Activated CD4-positive, CD25-positive, alpha-beta regulatory T cell (primary cell): ENCODE measurements at places on chromosomes 7 and 10.

- no peak for DNase-seq
Observed at GRCh38 chr7:51620706-51621105, 304.1 kb upstream of the COBL start.

- DNase-seq, result no peak
Observed at GRCh38 chr10:36538953-36539586, 586.3 kb upstream of the ANKRD30A start.

DNA sequence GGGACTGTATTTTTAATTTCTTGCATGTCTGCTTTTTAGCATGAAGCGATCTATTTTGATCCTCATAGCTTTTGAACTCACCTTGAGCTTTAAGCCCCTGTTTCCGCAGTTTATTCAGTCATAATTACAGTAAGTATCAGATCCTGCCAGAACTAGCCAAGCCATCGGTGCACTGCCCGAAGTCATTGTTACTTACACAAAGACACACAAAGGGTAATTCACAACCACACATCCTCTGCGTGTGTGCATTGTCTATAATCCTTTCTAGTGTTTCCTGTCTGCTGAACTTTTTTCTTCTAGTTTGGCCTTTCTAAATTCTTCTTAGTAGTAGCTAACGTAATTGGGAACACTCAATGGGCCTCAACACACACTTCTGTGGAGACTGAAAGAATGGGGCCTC, 133.0 kb downstream of the SFMBT2 start:
- no peak for DNase-seq

GRCh38 chr7:75776295-75776971, 4.4 kb upstream of the CCL26 start:
- no peak for DNase-seq

DNA sequence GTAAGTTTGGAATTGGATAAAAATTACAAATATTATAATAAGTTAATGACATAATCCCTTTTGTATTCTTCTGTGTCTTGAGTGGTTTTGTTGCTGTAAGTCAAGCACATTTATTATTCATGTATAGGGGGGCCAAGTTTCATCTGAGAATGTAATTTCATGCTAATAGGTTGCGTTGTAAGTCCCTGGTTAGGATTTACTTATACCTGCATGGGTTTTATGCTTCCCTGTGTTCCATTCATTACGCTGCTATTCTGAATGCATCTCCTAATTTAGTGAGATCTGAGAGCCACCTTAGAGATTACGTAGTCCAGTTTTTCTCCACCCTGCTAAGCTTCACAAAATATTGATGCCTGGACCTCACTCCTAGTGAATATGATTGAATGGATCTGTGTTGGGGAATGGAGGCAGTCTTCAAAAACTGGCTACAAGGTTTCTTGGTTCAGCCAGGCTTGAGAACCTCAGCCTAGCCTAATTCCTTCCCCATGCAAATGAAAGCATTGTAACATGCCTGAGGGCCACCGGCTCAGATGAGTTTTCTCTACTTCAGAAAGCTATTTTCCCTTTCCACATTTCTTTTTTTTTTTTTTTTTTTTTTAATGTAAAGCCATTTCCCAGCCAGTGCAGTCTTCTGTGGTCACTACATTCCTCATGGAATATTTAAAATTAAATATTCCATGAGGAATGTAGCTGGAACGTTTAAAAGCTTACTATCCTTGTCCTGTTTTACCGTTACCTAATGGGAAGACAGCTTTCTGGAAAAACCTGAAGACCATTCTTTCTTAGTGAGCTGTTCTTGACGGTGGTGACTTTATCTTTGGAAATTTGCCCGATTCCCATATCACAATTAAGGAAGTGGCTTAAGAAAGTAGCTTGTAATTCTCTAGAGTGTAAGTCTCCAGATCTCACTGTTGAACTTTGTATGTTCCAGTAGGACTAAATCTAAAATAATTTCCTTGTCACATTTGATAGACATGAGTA, 16.0 kb downstream of the PAPSS2 start:
- no peak for DNase-seq

- no peak for DNase-seq
Observed at GRCh38 chr10:132137111-132138072, 49.4 kb upstream of the DPYSL4 start.

GRCh38 chr7:116911801-116912200, 41.5 kb upstream of the ST7 start:
- DNase-seq, result no peak

DNA sequence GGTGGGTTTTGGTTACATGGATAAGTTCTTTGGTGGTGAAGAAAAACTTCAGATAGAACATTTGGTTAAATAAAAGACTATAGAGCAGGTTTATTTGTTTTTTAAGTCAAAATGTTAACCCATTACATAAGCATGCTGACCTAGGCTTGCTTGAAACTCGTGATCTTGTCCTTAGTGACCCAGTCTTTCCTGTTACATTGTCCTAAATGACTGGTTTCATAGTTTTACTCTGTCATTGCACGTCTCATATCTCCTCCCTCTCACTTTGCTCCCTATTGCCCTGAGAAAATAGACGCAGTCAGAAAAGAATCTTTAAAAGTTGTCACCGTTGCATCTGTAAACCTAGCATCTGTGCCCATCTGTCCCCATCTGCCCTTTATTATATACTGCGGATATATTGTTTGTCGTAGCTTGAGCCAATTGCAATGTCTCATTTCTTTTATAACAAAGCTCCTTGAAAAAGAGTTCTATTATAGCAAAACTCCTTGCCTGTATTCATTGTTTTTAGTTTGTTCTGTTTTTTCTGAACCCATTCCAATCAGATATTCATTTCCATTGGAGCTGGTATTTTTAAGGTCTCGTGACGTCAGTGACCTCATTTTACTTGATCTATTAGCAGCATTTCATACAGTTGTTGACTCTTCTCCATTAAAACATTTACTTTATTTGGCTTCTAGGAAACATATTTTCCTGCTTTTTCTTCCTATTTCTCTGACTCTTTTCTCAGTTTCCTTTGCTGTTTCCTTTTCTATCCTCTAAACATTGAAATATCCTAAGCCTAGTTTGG, 57.3 kb downstream of the HELLS start:
- no peak for DNase-seq

- DNase-seq, result no peak
Observed at GRCh38 chr10:12081470-12081869, 12.7 kb downstream of the DHTKD1 start.

- DNase-seq, result no peak
Observed at GRCh38 chr10:83990126-83990525, 149.2 kb upstream of the GHITM start.

- DNase-seq, result no peak
Observed at GRCh38 chr10:87799860-87800259, 18.2 kb downstream of the ATAD1 start.

DNA sequence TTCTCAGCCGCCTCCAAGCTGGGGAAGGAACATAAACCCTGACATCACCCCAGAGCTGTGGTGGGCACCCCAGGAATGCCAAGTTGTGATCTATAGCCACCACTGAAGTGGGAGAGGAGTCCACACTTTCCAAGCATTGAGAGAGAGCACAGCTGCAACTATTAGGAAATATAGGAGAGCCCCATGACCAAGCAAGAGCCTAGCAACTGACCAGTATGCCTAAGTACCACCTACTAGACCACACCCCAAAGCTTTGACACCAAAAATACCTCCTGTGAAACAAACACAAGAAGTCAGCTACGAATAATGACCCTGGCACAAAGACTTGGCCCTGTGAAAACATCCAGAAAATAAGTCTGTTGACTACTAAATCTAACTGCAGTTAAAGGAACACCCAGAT, 804.1 kb upstream of the IGFBP3 start:
- DNase-seq, result no peak

- DNase-seq, result no peak
Observed at GRCh38 chr10:12097791-12098190, 29.0 kb downstream of the DHTKD1 start.

GRCh38 chr7:17524746-17525145, 226.3 kb downstream of the AHR start:
- DNase-seq, result no peak

DNA sequence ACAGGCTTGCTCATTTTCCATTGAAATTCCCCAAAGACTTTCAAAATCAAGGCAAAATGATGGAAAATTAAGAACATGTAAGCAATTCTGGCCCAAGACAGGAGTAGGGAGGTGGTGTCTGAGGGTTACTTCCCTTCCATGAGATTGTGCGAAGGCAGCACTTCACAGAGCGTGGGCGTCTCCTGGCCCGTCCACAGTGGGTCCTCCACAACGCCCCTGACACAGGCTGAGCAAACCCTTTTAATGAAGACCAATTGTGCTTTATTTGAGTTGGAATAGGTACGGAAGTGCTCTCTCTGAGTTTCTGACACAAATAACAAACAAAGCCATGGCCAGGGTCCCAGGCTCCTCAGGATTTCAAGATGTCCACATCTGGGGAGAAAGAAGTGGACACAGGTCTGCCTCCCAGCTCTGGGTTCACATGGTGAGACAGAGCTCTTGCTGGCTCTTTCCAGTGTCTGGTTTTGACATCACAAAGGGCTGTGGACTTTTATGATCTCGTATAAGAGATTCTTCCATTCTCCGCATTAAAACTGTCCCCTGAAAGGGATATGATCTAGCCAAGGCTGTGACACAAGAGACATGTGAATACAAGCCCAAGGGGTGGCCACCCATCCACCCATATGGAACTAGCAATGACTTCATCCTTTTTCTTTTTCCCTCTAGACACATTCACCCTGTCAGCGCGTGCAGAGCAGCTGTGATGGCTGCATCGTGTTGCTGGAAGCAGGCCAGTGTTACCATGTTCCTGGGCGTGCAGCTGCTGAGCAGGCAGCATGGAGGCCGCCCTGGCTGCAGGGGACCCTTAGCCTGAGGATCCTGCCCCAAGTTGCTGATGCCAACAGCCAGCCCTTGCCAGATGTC, 145.6 kb downstream of the ADAM12 start:
- DNase-seq, result no peak

- no peak for DNase-seq
Observed at GRCh38 chr10:118373786-118374185, 31.7 kb upstream of the FAM204A start.

GRCh38 chr10:34135515-34135914, 679.6 kb downstream of the PARD3 start:
- no peak for DNase-seq

- DNase-seq, result no peak
Observed at GRCh38 chr10:22604344-22605126, 109.8 kb downstream of the PIP4K2A start.

DNA sequence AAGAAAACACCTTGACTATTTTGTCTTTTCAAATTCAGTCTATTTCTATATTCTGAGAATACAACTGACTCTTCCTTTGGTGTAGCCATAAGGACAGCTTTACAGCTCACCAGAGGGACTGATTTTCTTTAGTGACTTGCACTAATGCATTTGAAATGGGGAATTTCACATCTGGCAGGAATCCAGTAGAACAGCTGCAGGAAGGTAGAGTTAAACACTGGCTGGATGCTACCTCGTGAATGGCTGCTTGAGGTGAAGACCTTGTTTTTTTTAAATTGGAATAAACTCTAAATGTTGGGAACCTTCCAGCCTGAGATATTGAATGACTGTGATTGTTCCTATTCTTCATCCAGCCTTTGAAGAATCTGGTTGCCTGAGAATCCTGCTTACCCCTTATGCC, 139.5 kb upstream of the STK17A start:
- no peak for DNase-seq

DNA sequence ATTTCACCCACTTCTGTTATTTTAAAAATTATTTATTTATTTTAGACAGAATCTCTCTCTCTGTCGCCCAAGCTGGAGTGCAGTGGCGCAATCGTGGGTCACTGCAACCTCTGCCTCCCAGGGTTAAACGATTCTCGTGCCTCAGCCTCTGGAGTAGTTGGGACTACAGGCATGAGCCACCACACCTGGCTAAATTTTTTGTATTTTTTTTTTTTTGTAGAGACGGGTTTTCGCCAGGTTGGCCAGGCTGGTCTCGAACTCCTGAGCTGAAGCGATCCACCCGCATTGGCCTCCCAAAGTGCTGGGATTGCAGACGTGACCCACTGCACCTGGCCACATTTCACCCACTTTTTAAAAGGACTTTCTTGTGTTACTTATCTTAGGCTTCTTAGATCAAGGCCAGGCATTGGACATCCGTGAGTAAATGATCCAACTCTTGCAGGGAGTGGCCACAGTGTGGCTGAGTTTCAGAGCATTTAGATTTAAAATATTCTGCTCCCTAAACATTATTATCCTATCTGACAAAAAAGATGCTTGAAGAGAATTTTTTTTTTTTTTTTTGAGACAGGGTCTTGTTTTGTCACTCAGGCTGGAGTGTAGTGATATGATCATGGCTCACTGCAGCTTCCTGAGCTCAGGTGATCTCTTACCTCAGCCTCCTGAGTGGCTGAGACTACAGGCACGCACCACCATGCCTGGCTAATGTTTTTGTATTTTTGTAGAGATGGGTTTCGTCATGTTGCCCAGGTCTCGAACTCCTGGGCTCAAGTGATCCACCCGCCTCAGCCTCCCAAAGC, 14.4 kb downstream of the SNX10 start:
- no peak for DNase-seq

DNA sequence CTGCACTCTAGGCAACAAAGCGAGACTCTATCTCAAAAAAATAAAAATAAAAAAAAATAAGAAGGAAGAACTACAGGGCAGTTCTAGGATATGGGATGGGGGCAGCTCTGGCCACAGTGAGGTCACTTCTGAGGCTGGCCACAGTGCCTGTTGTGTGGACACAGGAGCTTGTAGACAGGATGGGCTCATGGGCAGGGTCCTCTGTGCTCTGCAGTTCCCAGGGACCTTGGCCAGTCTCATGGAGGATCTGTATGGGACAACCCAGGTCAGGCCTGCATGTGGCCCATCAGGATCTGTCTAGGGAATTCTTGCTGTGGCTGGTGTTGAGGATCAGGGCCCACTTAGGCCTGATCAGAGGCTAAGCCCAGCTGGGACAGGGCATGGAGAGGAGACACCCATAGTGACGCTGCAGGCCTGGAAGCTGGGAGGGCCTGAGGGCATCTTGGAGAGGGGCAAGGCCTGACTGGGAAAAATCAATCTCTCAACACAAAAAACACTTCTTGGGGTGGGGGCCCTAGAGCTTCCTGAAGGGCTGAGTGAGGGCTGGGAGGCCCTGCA, 19.4 kb upstream of the PAX2 start:
- DNase-seq, result no peak
